ENCODE measurements at places on chromosomes 6 and 20. TPM values are rescaled to one million over a fixed set of nuclear protein-coding genes. Genes with fewer than 3 reads are reported as not detected.

ATP9A gene
- 21.2 TPM for total RNA-seq

DNA sequence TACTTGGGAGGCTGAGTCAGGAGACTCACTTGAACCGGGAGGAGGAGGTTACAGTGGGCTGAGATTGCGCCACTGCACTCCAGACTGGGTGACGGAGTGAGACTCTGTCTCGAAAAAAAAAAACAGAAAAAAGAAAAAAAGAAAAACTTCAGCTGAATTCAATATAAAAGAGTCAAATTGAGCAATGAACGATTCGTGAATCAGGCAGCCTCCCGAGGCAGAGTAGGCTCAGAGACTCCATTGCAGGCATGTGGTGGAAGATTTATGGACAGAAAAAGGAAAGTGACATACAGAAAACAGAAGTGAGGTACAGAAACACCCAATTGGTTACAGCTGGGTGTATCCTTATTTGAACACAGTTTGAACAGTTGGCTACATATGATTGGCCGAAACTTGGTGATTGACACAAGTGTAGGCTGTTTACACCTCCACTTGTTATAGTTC lies 56.3 kb downstream of the HLA-DPB1 start:
- DNase-seq = no peak

FLRT3 gene
- 0.22 TPM for total RNA-seq

DNA sequence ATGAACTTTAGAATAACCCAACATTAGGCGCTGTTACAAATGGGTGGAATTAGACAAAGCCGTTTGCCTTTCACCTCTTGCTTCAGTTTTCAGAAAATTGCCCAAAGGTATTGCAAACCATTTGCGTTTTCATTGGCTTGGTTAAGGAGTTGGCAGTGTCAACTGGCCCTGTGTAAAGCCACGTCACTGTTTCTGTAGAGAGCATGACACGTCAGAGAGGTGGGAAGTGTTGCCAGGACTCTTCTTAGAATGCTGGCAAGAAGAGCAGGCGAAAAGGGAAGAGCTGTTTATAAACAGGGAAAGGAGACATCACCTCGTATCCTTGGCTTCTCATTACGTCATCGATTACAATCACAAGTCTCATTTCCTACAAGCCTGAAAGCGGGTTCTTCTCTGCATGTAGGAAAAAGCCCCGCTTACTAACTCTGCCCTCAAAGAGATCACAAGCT lies 4.2 kb upstream of the IRF4 start:
- no peak for DNase-seq

COL9A1 gene
- 0.14 TPM for total RNA-seq

DNA sequence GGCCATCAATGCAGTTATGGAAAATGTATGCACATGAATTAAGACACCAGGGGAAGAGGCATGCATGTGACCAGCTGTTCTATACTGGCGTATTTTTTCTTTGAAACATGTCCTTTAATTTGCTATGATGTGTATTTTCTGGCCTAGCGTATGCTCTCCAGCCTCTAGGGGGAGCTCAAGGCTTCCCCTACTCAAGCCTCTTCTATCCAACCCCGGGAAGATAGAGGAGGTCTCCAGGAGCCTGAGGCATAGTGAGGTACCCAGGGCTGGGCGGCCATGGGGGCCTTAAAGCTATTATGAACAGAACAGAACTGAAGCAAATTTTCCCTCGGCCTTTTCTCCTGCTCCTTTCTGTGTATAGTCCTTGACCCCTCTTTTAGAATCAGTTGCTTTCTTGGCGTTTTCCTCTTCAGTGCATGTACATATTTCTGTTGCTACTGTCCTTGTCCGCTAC lies 528.9 kb downstream of the MAFB start:
- no peak for DNase-seq

GPR63 gene
- 0.65 TPM for total RNA-seq

DNA sequence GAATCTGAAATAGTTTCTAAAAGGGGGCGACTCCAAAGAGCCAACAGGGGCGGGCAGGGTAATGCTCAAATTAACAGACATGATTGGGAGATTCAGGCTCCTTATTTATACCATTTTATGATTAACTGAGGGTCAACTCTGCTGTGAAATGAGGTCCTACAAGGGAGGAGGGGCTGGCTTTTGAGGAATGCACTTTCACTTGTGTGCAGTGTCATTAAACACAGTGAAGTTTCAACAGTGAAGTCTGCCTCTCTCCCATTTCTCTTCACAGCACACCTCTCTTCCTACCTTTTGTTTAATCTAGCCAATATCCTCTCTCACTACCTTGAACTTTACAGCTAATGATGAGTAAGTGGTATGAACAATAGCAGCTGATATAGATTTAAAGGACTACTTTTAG lies 557.3 kb upstream of the CITED2 start:
- DNase-seq = no peak

- no peak for DNase-seq
Observed at GRCh38 chr6:142987490-142987889, 42.5 kb upstream of the HIVEP2 start.

- no peak for DNase-seq
Observed at GRCh38 chr6:14440215-14440910, 322.8 kb downstream of the CD83 start.

GRCh38 chr6:108779536-108780275 lies 68.5 kb upstream of the ARMC2 start:
- DNase-seq = no peak

DNA sequence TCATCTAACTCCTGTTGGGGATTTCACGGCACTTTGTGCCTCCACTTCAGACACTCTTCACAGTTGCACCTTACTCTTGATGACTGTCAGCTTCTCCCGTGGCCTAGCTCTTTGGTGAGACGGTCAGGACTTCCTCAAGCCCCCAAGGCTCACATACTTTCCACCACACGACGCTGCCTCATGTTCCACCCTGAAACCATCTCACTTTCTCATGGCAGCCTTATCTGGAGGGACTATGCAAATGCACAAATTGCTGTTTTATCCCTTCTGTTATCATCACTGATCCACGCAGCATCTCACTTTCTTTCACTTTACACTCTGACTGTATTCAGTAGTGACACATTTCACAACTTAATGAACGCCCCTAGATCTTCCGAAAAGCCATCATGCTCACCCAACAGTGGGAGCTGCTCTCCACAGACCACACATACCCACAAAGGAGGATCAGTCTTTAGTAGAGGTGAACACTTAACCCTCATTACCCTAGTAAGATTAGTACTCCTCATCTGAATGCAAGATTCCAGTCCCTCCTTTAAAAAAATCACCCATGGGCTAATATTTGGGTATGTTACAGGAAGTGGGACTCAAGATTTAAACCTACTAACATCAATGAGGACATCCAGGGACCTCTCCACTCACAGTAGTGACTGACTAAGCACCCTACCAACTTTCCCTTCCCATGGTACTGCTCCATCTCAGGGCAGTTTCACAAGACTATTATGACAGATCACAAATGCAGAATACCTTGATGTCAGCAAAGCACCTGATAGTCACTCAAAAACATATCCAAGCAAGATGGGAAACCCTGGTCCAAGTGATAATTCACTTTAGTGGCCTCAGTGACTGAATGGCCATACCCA lies 35.4 kb downstream of the FYN start:
- no peak for DNase-seq

GRCh38 chr6:142728364-142728763 lies 216.6 kb downstream of the HIVEP2 start:
- no peak for DNase-seq

DNA sequence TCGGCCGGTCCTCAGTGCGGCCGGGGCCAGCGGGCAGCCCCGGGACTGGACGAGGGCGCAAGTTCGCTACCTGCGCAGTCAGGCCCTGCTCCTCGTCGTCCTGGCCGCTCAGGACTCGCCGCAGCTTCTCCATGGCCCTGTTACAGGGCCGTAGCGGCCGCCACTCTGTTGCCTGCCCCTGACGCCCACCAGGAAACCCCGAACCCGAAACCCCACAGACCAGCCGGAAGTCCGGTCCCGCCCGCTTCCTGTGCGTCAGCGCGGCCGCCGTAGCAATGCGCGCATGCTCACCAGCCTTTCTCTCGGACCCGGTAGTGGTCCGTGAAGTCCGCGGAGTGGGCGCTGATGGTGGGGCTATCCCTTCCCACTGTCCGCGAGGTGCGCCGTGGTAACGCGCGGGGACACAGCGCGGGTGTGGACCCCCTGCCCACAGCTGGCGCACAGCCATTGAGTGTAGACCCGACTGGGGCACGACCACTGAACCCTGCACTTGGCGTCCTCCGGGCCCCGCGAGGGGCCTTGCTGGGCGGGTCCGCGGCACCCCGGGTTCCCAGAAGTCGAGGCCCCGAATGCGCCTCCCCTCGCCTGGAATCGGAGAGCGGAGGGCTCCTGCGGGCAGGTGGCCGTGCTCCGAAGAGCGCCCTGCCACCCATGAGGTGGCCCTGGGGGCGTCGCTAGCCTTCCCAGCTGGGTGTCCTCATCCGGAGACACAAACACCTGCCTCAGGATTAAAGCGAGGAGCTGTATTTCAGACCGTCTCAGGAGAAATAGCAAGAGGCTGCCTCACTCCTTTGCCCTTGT lies at the start of gene SFT2D1:
SFT2D1 (minus strand) TSS at position 197 of the 801 bp plus-strand sequence; CDS start at position 133, 64 bp downstream.
- DNase-seq = peak; percentile 95

GRCh38 chr20:59837623-59838394 lies 95.6 kb downstream of the SYCP2 start:
- DNase-seq = no peak

GRCh38 chr6:44564906-44565524 lies 177.5 kb downstream of the CDC5L start:
- no peak for DNase-seq

DNA sequence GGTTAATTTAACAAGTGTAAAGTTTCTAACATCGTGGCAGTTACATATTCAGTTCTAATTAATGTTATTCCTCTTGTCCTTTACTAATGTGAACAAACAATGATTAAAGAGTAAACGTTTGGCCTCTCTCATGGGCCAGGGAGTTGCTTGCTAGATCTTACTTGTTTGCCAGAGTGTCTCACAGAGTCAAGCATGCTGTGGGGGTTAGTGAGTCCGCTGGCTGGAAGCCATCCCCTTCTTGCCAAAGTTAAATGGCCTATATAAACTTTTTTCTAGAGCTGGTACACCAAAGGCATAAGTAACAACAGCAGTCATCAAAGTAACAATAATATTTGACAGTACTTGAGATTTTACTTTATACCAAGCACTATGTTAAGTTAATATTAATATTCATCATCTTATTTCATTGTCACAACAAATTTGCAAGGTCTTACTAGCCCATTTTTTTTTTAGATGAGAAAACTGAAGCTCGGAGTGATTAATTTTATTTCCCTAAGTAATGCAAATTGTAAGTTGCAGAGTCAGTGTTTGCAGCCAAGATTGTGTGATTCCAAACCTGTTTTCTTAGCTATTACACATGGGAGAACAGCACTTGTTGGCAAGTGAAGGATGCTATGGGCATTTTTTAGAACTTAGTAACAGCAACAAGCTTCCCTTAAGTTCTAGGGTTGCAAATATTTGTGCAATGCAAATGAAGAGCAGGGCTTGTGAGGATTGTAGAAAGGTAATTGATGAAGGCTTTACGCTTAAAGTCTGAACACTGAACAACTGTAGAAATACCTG lies 224.5 kb downstream of the RFPL4B start:
- DNase-seq = peak; percentile 35

Data from Right ventricle myocardium inferior (tissue), 1 donor.